NCI-H2227 treated with DMSO at 0.1 percent for 48 hours (cell line): ENCODE measurements at places on chromosomes 11 and 22.
A peak's percentile ranks its signal among the peaks of the same experiment; 100 is the strongest.

- no peak for DNase-seq
Observed at GRCh38 chr11:79894111-79894510, 453.3 kb upstream of the TENM4 start.

- no peak for DNase-seq
Observed at GRCh38 chr11:6099577-6099976, 7.9 kb upstream of the OR56B4 start.

DNA sequence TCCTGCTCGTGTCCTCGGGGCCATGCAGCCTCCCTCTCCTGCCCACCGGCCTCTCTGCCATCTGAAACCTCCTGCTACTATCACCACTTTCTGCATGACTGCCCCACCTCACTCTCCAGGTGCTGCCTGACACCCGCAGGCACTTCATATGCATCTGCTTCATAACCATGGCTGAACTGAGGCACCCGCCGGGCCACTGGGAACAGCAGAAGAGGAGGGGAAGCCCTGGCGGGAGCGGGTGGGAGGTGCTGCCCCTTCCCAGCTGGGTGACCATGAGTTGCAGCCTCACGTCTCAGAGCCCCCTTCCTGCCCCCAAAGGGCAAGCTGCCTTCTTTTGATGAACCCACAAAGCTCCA is 21.7 kb upstream of the PICK1 start:
- no peak for DNase-seq

DNA sequence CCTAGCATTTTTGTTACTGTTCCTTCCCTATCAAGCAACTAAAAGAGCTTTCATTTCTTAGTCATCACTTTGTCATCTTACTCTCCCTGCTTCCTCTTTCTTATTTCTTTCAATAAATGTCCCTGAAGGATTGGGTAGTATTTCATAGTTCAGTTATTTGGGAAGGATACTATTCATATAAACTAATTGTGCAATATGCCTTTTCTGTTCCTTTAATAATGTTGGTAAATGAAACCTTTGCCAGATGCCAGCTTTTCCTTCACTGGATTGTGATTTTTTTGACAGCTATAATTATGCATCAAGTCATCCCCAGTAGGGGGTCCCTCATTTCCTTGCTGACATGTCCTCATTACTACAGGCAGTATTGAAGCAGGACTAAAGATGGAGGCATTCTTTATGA is 101.7 kb downstream of the ATM start:
- DNase-seq = peak; percentile 45

DNA sequence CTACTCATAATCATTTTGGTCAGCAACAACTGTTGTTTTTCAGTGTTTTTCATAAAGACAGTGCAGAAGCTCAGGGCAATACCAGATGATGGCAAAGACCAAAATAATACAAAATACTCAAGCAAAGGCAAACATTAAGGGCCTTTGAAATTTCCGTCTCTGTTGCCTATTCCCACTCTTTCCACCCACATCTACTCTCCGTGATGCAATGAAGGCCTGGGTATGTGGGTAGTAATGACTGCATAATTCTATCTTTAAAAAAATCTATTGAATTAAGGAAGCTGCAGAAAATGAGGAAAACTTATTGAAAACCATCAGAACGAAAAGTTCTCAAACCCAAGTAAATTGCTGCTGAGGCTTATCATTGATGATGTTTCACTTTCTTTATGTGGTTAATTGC is 203.3 kb downstream of the MAML2 start:
- DNase-seq = no peak

DNA sequence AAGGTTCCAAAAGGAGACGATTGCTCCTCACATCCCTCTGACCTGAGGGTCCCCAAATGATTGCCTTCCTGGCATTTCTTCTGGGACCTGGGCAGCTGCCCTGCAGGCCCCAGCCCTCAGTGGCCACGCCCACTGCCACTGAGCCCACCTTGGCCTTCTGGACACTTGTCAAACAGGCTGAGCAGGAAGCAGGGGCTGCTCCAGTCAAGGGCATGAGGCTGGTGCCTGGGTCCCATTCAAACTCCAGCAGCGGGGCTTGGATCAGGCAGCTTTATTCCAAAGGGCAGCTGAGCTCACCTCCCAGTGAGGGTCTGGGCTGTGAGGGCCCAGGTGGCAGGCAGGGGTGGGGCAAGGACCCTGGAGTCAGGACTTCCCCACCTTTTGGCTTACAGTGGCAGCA is 13.6 kb downstream of the KCTD17 start:
- no peak for DNase-seq

GRCh38 chr11:17473071-17473744 is 3.4 kb downstream of the ABCC8 start:
- peak; percentile 59 for DNase-seq

DNA sequence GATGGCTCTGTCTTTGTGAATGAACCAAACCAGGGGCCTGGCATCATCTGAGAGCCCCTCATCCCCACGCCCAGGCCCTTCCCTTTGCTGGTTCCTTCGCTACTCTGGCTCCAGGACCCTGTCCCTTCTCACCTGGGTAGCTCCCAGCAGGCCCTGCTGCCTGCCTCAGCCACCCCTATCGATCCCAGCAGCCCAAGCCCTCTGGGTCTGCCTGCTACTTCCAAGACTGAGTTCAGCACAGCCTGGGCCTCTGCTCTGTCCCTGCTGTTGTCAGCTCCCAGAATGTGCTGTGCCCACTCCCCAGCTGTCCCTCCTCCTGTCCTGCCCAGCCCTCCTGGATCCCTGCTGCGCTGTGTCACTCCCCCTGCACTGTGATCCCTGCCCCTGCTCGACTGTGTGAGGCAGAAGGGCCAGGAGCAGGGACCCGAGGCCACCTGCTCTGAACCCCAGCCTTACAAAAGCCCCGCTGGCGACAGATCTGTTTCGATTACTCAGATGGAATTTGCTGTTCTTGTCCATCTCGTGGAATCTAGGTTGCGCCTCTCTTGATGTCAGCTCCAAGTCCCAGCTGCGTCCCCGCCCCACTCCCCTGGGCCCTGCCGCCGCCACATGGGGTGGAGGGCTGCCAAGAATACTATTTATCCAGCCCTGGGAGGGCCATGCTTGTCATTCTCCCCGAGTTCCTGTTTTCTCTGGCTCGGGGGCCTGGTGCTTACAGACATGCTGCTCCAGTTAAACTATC is 13.0 kb downstream of the MRPL21 start:
- DNase-seq = no peak

- DNase-seq = no peak
Observed at GRCh38 chr11:66106786-66107599, 36.9 kb downstream of the PACS1 start.

- DNase-seq = no peak
Observed at GRCh38 chr11:15816260-15816871, 540.0 kb downstream of the SOX6 start.
